ENCODE measurements at places on chromosomes 13 and 19.

DNA sequence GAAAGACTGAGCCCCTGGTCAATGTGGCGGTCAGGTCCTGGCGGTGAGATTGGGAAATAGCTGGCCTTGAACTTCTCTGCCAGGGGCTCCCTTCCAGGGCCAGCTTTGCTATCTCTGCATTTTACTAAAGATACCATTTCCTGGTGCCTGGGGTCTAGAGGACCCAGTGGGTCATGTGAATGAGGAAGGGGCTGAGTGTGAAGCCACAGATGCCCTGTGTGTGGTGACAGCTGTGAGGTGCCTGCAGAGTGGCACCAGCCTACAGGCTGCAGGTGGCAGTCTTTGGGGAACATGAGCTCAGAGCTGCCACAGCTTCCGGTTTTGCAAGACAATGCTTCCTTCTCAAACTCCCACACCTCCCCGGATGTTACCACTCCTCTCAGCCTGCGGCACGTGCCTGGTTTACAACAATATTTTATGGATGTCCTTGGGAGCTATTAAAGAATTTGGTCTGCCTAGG, 5.2 kb upstream of the MLNR start:
- DNase-seq: peak; percentile 20

DNA sequence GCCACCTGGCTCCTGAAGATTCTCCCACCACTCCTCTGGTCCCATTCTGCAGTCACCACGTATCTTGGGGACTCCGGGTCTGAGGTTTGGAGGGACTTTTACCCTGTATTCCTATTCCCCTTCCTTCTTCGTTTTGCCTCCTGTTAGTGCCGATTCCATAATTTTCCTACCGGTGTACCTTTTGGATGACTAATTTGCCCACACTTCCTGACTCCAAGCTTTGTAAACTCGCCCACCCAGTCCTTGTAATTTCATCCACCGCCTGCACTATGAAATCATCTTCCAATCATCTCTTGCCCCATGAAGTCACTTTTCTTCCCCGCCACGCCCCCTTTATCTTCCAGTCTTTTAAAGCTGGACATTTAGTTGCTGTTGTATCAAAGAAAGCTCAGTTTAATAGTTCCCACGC, 572 bp downstream of the UCHL3 start:
- peak; percentile 48 for DNase-seq

DNA sequence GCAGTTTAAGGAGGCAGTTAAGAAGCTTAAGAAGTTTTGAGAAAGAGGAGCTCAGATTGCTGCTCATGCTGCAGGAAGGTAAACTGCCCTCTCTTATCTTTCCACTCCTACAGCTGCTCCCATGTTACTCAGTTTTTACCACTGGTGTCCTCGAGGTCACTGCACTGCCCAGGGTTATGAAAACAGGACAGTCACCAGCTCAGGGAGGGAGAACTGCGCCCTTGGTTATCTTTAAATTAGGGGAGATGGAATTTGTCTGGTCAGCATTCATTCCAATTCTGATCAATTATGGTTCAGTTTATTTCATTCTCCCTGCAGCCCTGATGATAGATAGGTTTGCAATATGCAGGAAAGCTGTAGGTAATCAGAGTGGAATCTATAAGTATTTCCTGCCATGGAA, 10.8 kb upstream of the SLC46A3 start:
- DNase-seq: no peak

GRCh38 chr19:33419788-33420130, 46.2 kb downstream of the CEBPG start:
- DNase-seq: no peak

GRCh38 chr19:30087381-30088138, 145.5 kb downstream of the URI1 start:
- DNase-seq: no peak

DNA sequence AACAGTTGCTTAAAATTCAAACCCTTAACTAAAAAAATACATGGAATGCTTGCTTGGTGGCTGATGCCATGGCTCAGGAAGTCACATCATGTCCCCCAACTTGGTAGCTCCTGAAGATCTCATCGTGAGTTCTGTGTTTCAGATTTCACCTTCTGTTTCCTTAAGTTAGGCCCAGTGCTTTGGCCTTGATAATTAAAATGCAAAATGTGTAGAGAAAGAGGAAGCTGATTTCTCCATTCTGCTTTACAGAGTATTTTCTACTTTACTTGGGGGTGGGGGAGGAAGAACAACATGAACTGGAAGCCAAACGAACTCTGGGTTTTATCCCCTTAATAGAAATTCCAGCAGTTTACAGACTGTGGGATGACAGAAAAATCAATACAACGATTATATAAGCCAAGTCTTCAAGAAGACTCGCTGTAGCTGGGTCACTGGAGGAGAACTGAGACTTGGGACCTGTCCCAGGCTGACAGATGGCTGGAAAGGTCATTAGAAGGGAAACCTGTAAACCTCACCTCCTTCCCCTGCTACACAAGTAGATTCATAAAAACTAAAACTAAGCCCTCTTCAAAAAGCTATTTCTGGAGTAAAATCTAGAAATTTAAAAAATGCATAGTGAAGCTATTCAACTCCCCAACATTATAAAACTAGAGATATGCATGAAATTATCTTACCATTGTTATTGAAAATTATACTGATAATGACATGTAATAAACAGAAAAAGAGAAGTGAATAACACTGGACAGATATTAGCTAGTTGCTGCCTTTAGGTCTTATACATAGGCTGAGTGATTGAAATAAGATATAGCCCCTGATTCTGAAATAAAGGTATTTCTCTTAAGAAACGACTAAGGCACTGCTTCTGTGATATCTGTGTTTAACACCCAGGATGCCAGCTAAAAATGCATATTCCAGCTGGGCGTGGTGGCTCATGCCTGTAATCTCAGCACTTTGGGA, 22.1 kb upstream of the GGACT start:
- DNase-seq: no peak

- DNase-seq: no peak
These were observed 5.2 kb upstream of the ZNF628 start for GRCh38 chr19:55471266-55471665.

GRCh38 chr19:46830864-46831263, 19.8 kb downstream of the AP2S1 start:
- DNase-seq: no peak

DNA sequence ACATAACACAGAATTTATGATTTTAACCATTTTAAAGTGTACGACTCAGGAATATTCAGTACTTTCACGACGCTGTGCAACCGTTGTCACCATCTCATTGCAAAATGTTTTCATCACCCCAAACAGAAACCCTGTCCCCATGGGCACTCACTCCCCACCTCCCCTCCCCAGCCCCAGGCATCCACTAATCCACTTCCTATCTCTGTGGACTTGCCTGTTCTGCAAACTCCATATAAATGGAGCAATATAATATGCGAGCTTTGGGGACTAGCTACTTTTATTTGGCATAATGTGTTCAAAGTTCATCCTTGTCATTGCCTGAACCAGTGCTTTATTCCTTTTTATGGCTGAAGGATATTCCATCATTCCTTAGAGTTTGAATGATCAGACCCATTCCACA, 7.3 kb upstream of the INSR start:
- no peak for DNase-seq

DNA sequence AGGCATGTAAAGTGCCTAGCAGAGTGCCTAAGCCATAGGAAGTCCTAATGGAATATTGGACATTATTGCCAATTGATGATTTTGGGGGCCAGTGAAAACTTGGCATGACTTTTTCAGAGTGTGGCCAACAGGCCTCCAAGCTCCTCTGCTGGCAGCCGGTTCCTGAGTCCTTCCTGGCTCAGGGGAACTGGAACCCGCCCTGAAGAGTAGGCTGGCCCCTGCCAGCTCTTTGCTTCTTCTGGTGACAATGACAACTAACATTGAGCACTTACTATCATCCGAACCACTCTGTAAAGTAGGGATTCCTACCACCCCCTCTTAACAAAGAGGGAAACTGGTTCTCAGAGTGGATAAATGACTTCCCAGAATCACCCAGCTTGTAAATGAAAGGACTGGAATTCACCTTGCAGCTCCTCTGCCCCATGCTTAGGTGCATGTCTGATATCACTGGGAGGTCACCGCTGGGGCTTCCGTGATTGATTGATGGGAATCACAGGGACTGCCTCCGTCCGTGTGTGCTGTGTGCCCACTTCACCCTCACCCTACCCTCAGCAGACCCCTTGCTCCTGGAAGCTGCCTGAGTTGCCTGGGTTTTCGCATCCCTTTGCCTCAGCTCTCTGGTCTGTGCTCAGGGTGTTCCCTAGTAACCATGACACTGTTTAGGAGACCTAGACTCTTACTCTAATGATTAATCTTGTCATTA, 50.6 kb downstream of the TNFRSF19 start:
- DNase-seq: no peak

DNA sequence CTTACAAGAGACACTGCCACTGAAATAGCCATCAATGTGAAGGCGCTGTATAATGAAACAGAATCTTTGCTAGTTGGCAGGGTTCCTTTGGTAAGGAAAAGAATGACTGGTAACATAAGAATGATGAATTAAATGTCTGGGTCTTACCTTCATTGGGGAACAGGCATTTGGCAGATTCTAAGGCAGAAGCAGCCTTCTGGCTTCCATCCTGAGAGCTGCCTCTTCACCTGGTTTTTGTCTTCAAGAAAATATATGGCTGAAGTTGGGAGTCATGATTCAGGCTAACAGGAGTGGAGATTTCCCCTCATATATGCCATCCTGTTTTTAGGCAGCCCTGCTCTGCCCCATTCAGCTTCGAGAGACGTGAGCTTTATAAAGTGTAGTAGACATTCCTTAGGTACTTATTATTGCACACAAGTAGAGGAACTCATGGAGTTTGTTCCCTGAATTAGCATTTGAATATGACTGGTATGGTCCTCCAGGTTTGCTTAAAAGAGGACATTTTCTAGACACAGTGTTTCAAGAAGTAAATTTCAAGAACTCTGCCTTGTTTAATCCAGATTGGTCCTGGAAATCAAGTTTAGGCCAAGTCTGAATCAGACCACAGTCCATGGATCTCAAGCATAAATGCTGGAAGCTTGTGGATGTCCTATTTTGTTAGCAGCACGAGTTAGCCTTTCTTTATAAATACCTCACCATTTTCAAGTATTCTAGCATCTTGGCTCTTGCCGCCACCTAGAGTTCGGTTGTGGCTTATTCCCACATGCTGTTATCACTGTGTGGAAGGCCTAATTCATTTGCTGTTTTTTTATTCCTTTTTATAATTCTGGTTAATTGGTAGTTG, 56.2 kb upstream of the AKAP11 start:
- DNase-seq: peak; percentile 37

- no peak for DNase-seq
These were observed 260.4 kb downstream of the MAB21L1 start for GRCh38 chr13:35216131-35216530.

GRCh38 chr13:110264685-110265275, 42.2 kb downstream of the COL4A1 start:
- no peak for DNase-seq

- peak; percentile 89 for DNase-seq
These were observed 13.3 kb downstream of the ARRDC2 start for GRCh38 chr19:18021121-18021755.

- no peak for DNase-seq
These were observed 104.6 kb upstream of the VSTM2B start for GRCh38 chr19:29421196-29421545.

DNA sequence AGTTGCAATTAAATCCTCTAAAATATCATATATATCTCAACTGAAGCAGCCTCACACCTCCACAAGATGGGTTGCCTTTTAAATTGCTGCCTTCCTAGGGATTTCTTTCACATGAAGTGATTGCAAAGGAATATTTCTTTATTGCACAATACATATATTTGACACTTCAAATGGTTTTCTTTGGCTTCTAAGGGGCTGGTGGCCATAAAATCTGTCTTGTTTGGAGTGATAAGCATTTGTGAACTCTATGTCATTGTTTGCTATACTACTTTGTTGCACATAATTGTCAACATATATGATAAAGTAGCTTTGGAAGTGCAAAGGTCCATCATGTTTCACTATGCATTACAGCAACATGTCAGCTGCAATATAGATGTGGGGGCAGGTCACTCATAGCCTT, 2380.9 kb downstream of the PCDH9 start:
- no peak for DNase-seq

GRCh38 chr19:28691683-28692082, 521.3 kb downstream of the UQCRFS1 start:
- DNase-seq: no peak

- DNase-seq: no peak
These were observed 20.3 kb upstream of the GAS6 start for GRCh38 chr13:113883921-113884804.

DNA sequence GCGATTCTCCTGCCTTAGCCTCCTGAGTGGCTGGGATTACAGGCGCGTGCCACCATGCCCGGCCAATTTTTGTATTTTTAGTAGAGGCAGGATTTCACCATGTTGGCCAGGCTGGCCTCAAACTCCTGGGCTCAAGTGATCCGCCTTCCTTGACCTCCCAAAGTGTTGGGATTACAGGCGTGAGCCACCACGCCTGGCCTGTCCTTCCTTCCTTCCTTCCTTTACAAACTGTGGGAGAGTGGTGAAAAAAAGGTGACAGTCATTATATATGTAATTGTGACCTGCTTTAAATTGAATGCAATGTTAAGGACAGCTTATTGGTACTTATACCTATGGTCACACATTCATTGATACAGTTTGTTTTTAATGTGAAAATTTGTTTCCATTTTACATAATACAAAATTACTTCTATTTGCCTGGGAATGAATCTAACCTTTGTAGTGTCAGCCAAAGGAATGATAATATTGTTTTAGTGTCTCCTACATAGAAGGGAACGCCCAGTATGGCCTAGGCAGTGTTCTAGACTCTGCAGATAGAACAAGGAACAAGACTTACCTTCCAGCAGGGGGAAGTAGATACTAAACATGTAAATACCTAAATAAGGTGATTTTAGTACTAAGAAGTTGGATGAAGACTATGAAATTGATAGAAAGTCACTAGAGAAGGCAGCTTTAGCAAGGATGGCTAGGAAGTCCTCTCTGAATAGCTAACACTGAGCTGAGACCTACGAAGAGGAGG, 146.3 kb downstream of the GGACT start:
- DNase-seq: no peak

- no peak for DNase-seq
These were observed 170.3 kb upstream of the ARGLU1 start for GRCh38 chr13:106738186-106738678.

DNA sequence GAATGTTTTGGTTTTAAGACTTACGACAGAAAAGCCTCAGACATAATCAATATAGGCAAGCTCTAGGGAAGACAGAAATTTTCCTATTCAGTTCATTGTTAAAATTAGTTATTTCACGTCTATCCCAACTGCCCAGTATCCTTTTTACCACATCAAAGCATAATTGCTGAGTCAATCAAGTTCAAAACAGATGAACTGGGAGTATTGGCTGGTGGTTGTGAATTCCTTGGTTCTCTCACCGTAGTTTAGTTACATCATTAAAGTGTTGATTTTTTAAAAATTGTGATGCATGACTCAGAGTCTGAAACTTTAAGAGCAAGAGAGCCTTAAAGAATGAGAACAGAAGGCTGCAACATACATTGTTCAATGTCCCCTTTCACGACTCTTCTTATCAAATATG, 143.3 kb upstream of the FREM2 start:
- DNase-seq: no peak

DNA sequence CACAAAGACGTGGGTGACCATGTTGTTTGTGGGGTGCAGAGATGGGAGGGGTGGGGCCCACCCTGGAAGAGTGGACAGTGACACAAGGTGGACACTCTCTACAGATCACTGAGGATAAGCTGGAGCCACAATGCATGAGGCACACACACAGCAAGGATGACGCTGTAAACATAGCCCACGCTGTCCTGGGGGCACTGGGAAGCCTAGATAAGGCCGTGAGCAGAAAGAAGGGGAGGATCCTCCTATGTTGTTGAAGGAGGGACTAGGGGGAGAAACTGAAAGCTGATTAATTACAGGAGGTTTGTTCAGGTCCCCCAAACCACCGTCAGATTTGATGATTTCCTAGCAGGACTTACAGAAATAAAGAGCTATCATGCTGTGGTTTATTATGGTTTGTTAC, 5.6 kb downstream of the KLK2 start:
- no peak for DNase-seq

Measured in AG08395 (cell line).